OCI-LY7 (cell line): ENCODE measurements at places on chromosomes 12 and 14. TPM values are rescaled to one million over a fixed set of nuclear protein-coding genes. Genes with fewer than 3 reads are reported as not detected.

- no peak for DNase-seq
Observed at GRCh38 chr14:95292660-95293425, 26.9 kb downstream of the CLMN start.

DNA sequence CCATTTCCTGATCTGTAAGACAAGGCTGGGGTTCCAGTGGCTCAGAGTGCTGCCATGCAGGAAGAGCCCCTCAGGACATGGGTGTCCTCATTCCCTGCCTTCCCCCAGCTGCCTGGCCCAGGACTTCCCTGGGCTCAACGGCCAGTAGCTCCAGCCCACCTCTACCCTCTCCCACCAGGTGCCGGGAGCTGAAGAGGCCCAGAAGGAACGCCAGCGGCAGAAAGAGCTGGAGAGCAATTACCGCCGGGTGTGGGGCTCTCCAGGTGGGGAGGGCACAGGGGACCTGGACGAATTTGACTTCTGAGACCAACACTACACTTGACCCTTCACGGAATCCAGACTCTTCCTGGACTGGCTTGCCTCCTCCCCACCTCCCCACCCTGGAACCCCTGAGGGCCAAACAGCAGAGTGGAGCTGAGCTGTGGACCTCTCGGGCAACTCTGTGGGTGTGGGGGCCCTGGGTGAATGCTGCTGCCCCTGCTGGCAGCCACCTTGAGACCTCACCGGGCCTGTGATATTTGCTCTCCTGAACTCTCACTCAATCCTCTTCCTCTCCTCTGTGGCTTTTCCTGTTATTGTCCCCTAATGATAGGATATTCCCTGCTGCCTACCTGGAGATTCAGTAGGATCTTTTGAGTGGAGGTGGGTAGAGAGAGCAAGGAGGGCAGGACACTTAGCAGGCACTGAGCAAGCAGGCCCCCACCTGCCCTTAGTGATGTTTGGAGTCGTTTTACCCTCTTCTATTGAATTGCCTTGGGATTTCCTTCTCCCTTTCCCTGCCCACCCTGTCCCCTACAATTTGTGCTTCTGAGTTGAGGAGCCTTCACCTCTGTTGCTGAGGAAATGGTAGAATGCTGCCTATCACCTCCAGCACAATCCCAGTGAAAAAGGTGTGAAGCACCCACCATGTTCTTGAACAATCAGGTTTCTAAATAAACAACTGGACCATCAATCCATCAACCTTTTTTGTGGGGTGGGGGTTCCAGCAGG lies 17.6 kb downstream of the AGAP2 start:
- DNase-seq: no peak

DNA sequence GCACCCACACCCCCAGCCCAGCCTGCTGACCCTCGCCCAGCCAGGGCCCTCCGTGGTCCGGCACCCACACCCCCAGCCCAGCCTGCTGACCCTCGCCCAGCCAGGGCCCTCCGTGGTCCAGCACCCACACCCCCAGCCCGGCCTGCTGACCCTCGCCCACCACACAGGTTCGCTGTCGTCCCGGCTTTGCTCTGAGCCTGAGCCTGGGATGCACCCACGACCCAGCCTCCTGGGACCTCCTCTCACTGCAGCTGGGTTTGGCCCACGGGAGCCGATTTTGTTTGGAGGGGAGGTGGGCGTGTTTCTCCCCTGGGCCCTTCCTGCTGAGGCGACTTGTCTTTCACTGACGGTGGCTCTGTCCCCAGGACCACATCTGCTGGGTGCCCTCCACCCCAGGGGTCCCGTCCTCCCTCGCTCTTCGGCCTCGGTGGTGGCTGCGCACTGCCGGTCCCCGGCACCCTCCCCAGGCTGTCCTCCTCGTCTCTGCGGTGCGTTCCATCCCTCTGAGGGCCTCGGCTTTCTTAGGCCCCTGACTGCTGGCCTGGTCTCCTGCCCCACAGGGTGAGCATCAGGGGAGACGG lies 83.8 kb downstream of the GALNT9 start:
- no peak for DNase-seq

DNA sequence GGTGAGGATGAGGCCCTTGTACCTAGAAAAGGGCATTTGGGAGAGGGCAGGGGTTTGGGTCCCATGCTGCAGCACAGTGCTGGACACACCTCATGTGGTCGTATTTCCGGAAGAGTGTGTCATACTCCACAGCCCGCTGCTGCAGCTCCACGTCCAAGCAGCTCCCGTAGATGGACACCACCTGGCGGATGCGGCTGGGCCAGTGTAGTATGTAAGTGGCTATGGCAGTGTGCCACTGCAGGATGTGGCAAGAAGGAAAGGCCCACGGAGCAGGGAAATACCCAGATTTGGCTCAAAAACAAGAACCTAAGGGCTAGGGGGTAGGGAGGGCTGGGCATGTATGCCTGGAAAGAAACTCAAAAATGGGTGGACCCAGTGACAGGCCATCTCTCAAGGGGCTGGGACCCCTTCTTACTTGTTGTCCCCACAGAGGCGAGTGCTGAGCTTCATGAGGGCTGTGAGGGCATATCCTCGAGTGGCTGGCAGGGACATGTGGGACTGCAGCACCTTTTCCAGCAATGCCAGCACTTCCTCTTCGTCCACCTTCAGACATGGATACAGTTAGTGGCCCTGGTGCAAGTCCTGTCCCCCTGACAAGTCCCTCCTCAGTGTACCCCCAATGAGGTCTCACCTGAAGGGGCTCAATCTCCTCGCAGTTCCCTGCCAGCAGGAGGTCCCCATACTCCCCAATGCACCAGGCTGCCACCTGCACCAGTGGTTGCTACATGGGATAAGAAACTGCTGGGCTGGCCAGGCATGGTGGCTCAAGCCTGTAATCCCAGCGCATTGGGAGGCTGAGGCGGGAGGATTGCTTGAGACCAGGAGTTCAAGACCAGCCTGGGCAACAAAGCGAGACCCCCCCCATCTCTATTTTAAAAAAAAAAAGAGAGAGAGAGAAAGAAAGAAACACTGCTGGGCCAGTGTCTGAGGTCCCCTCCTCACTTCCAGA lies 5.4 kb downstream of the AP1G2 start:
- no peak for DNase-seq

GRCh38 chr12:46773586-46774321 lies 52.0 kb downstream of the SLC38A4 start:
- DNase-seq: no peak

DNA sequence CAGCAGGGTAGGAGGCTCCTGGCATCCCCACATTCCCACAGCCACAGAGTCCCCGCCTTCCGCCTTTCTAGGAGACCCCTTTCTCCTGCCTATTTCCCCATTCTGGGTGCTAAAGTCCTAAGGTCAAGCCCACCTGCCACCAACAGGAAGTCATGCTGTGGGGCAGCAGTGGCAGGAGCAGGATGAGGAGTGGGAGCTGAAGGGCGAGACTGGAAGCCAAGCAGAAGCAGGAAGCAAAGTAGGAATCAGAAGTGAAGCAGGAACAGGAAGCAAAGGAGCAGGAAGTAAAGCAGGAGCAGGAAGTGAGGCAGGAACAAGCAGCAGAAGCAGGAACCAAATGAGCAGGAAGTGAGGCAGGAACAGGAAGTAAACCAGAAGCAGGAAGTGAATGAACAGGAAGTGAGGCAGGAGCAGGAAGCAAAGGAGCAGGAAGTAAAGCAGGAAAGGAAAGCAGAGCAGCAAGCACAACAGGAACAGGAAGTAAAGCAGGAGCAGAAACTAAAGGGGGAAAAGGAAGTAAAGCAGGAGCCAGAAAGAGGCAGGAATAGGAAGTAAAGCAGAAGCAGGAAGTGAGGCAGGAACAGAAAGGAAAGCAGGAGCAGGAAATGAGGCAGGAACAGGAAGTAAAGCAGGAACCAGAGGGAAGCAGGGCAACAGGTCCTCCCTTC lies 38.3 kb upstream of the RIMBP2 start:
- peak; percentile 15 for DNase-seq

DNA sequence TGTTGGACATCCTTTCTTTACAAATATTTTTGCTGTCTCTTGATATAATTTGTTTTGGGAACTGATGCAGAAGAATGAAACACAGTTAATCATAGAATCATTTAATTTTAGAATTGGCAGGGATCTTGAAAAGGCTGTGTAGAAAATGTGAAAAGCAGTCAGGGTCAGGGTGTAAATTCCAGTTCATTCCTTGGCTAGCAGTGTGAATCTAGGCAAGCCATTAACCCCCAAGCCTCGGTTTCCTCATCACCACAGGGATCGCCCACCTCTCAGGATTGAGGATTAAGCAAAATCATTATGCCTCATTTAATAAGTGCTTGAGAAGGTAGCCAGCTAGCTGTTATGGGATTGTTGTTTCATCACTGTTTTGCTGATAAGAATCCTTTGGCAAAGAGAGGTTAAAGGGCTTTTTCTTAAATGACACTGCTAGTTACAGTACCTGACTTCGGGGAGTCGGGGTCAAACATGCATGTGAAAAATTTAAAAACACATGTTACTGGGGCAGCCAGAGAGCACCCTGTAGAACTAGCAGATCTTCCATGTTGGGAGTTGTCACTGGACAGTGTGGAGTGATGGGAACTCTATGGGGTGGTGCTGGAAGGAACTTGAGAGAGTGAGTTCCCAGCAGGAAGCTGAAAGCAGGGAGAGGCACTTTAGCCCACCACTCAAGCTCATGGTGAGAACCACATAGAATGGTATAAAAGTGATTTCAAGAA lies 10.7 kb downstream of the TNFRSF1A start:
- no peak for DNase-seq

- no peak for DNase-seq
Observed at GRCh38 chr12:38607295-38607694, 290.7 kb downstream of the ALG10B start.

GRCh38 chr14:102043251-102044025 lies 43.4 kb downstream of the HSP90AA1 start:
- no peak for DNase-seq

DNA sequence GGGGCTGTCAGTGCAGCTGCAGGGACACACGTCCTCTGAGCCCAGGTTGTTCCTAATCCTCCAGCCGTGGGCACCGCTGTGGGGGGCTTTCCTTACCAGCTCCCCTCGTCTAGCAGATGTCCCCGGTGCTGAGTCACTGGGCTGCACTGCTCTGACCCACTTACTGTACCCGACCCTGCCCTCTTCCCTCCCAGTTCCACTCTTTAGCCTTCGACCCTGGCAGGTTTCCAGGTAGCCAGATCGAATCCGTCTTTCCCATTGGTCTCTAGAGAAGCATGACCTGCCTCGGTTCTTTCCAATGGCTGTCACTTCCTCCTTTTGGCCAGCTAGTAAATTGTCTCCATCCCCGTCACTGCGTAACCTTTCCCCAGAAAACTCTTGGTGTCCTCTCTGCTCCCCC lies 48.4 kb downstream of the ELK3 start:
- DNase-seq: no peak

GRCh38 chr14:57960946-57961785 lies 95.3 kb upstream of the SLC35F4 start:
- no peak for DNase-seq

GRCh38 chr14:76050797-76051392 lies 65.3 kb downstream of the IFT43 start:
- DNase-seq: peak; percentile 60

- DNase-seq: no peak
Observed at GRCh38 chr12:88413646-88414045, 166.6 kb downstream of the KITLG start.

DNA sequence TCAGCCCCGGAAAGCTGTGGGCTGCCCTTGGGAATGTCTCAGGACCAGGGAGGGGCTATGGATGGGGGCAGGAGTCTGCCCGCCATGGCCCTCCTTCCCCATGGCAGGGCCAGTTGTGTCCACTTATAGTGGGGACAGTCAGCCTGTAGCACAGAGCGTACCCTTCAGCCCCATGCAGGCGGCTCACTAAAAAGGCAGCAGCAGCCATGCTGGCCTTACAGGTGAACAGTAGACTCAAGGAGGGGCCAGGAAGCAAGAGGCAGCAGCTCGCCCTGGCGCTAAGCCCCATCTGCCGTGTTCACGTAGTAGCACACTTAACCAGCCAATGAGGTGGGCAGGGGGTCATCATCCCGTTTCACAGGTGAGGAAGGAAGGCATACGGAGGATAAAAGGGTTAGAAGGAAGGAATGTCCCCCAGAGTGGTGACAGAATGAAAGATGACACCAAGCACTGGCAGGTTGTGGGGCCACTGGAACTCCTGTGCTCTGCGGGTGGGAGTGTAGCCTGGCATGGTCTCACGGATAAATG lies 52.7 kb downstream of the FAM222A start:
- DNase-seq: no peak

- DNase-seq: no peak
Observed at GRCh38 chr14:48890333-48890732, 695.8 kb downstream of the RPS29 start.

DNA sequence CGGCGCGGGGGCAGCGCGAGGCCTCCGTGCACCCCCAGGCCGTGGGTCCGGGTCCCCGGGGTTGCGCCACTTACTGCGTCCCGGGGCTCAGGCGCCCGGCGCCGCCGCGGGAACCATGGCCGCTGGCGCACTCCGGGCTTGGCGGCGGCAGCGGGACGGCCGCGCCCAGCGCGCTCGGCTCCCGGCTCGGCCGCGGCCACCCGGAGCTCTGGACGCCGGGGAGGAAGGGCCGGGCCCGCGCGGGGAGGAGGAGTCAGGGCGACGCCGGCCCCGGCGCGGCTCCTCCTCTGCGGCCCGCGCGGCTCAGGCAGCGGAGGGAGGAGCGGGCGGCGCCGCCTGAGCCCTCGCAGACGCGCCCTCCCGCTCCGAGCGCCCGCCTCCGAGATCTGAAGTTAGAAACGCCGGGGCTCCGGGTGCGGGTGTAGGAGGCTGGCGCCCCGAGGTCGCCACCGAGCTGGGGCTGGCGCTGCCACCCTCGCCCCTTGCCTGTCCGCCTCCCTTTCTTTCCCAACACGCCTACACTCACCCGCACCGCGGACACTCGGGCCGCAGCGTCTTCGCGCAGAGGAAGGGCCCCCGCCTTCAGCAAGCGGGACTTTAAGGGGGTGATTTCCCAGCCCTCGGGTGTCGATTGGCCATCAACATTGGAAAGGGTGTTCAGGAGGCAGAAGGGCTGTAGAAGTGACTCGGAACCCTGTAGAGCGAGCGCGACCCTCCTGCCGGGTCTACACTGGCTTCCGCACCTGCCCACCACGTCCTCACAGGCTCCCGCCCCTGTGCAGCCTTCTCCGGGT lies at the start of gene NIN:
TSS of gene NIN (minus strand) at position 231 of the 794 bp plus-strand sequence. CDS start 9,106 bp downstream, outside the sequence.
- peak; percentile 87 for DNase-seq

DNA sequence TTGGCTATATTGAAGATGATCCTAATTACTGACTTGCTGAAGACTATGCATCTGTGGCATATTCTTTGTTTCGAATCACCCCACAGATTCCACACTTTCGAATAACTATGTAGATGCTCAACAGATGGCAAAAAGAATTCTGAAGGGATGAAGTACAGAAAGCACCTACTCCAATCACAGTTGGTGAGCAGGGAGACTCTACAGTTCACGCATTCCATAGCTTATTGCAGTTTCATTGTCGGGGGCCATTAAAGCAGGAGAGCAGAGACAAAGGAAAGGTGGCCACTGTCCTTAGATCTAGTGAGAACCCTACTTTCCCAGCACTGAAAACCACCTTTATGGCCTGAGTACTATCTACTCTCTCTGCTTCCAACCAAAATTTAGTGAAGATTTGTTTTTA lies 191.9 kb downstream of the STXBP6 start:
- no peak for DNase-seq

GRCh38 chr12:70581208-70581607 lies 56.0 kb downstream of the PTPRB start:
- DNase-seq: no peak

PTCSC3 gene
- total RNA-seq: not detected in 2 replicates

ATL1 gene
- 1.1 and 1.6 TPM in 2 replicates for total RNA-seq

RNASE3 gene
- not detected in 2 replicates for total RNA-seq

MYO1H gene
- total RNA-seq: 0.11 and 0.59 TPM in 2 replicates

DNAJC22 gene
- 0.76 and 1.1 TPM in 2 replicates for total RNA-seq

KIF5A gene
- 1.2 and 1.6 TPM in 2 replicates for total RNA-seq
